ENCODE measurements at places on chromosomes 1 and 21. TPM values are rescaled to one million over a fixed set of nuclear protein-coding genes. Genes with fewer than 3 reads are reported as not detected.

GRCh38 chr21:45356653-45357435 lies 48.1 kb upstream of the COL18A1 start:
- DNase-seq = no peak

DNA sequence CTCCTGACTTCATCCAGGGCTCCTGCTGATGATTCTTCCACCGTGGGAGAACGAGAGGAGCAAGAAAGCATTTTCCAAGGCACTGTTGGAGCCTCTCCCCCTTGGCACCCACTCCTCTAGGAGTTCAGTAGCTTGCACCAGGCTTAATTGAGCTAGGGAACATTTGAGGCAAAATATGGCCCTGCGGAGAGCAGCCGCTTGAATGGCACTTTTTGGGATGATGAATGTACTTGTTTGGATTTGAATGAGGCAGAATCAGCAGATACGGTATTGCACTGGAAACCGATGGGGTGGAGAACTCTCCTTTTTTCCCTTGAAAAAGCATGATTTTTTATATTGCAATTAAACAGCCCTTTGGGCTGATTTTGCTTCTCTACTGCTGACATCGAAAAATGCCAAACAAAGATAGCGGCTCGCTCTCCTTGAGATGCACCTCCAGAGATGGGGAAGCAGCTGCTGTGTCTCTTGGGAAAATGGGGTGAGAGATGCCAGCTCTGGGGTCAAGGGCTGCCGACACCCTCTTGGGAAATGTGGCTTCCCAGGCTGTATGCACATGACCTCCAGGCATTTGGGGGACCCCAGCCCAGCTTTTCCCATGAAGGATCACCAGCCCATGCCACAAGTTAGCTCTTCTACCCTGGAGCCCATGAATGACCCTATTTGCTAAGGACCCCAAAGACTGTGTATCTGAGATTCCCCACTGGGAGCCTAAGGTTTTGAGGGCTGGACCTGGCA lies 55.4 kb upstream of the LRP8 start:
- DNase-seq = no peak

- DNase-seq = no peak
These were observed 117.2 kb downstream of the HHAT start for GRCh38 chr1:210445931-210446330.

Gene ANKRD45
- 0.29 TPM for total RNA-seq

- no peak for DNase-seq
These were observed 70.2 kb upstream of the S1PR1 start for GRCh38 chr1:101166583-101167120.

DNA sequence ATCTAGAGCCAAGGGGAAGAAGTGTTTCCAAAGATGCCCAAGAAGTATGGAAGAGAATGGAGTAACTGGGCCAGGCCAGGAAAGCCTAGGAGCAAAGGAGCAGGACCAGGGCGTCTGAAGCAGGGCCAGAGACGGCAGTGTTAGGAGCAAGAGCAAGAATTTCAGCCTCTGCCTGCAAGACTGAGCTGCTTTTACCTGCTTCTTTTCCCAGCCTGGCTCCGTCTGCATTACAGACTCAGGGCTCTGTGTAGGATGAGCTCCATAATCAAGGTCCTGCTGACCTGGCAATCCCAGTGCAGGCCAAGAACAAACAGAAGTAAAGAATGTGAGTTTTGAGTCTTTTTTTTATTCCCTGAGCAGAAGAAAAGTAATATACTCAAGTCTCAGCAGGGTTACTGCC lies 10.1 kb downstream of the FMO1 start:
- no peak for DNase-seq

GRCh38 chr1:224691148-224691925 lies 75.2 kb downstream of the CNIH3 start:
- DNase-seq = no peak

Gene S100A16
- 107 TPM for total RNA-seq

Gene AXDND1
- not detected for total RNA-seq

Gene SEC16B
- total RNA-seq = 2.9 TPM

DNA sequence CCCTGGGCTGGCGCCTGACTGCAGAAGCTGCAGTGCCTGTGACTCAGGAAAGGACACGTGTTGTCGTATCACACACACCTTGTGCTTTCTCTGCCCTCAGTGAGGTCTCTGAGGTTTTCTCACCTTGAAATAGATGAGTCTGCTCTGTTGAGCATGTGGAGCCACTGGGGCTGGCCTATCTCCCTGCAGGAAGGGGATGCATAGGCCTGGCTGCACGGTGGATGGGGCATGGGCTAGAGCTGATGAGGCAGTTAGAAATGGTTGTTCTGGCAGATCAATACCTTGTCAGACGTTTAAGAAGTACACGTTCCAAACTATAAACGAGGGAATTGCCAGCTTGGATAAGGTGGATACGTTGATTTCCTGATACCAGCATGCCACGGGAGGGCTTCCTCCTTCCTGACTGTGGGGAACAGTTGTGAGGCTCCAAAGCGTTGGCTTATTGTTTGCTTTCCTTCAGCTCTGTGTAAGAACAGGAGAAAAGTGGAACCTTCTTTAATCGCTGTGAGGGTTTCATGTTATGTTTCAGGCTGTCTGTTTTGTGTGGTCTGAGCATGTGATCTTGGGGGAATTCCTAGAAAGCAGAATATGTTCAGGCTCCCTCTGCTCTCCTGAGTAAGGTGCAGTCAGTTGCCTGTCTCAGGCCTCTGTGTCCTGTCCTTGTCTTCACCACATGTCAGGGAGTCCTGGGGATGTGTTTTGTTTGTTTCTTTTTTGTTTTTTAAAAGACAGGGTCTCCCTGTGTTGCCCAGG lies 44.8 kb downstream of the PCNT start:
- DNase-seq = no peak

Gene ZNF648
- total RNA-seq = not detected

Gene CLCNKB
- total RNA-seq = 0.35 TPM

Gene AMY1C
- total RNA-seq = not detected

Gene ATP5PO
- 171 TPM for total RNA-seq

GRCh38 chr1:63982201-63982600 lies 208.4 kb downstream of the ROR1 start:
- DNase-seq = no peak

Gene PCAT6
- 1.2 TPM for total RNA-seq

DNA sequence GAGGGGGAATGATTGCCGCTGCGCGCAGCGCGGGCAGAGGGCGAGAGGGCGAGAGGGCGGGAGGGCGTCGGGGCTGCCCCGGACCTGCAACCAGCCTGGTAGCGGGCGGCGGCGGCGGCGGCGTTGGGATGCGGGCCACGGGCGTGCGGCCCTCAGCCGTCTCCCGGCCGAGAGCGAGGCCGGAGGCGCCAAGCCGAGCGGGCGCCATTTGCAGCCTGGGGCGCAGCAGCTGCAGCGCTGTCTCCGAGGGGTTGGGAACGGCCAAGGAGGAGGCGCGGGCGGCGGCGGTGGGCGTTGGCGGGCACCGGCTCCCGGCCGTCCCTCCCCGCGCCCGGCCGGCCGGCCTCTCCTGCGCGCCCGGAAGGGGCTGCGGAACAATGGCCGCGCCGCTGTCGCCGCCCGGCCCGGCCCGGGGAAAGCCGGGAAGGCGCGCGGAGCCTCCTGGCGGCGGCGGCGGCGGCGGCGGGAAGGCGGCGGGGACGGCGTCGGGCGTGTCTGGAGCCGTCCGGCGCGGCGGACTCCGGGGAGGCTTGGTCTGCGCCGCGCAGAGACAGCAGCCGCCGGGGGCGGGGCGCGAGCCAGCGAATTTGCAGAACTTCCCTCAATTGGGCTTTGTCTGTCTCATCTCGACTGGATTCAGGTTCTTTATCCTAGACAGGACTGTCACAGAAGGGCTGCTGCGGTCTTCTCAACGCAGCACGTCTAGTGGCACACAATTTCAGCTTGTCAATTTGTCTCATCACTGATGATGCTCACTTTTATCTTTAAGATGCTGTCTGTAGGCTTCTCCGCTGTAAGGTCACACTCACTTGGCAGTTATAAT lies 35.7 kb downstream of the ZBTB8B start:
- DNase-seq = no peak

Gene CSF1
- total RNA-seq = 228 TPM

DNA sequence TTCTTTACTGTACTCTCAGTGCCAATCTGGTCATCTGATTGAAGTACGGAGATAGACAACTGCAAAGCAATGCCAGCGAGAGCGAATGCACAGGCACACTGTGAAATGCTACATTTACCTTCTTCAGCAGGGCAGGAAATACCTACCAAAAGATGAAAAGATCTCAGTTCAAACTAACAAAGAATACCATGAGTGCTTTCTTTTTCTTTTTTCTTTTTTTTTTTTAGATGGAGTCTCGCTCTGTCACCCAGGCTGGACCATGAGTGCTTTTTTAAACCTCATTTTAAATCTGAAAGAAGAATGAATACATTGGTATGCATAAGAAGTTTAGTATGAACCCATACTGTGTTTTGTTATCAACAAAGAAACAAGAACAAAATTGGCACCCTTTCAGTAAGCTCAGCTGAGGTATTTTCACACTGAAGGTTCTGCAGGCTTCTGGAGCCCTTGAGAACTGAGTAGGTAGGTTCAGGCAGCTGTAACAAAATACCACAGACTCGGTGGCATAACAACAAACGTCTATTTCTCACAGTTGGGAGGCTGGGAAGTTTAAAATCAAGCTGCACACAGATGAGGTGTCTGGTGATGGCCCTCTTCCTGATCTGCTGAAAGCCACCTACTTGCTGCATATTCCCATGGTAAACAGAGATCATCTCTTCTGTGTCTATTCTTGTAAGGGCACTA lies 1.7 kb upstream of the CHI3L2 start:
- DNase-seq = no peak

- no peak for DNase-seq
These were observed 70.9 kb upstream of the EDEM3 start for GRCh38 chr1:184825571-184825970.

Gene SPRR1A
- total RNA-seq = not detected

GRCh38 chr1:2640626-2641025 lies 7.8 kb upstream of the MMEL1 start:
- DNase-seq = no peak

Gene CR1L
- 0.71 TPM for total RNA-seq

- no peak for DNase-seq
These were observed 258.9 kb upstream of the SGIP1 start for GRCh38 chr1:66275083-66275482.

- DNase-seq = no peak
These were observed 1.0 kb downstream of the EGLN1 start for GRCh38 chr1:231420959-231421545.

- DNase-seq = no peak
These were observed 470 bp upstream of the NAXE start for GRCh38 chr1:156591181-156591431.

DNA sequence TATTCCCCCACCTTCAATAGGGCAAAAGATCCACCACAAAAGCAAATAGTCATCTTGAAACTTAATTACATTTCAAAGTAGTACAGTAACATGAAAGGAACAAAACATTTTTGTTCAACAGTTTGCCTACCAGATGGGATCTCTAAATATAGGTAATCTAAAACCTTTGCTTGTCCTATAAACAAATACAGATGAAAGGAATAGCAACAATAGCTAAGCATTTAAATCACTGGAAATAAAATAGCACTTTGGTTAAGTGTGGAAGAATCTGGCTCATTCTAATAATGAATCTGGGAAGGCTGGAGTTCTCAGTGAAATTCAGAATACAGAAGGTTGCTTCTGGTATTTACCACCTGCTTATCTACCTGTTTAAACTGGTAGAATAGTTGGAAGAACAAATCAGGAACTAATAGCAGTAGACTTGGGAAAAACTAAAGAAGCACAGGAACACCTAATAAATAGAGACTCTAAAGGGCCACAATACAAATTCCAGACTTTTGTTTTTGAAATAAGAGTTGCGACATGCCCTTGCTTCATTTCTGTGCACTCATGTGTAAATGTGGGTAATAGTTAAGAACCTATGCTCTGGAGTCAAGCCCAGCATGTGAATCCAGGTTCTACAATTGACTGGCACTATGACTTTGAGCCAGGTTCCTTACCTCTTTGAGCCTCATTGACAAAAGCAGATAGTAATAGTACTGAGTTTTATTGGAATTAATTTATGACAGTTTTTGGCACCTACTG lies 2.3 kb upstream of the LYPLAL1 start:
- no peak for DNase-seq

DNA sequence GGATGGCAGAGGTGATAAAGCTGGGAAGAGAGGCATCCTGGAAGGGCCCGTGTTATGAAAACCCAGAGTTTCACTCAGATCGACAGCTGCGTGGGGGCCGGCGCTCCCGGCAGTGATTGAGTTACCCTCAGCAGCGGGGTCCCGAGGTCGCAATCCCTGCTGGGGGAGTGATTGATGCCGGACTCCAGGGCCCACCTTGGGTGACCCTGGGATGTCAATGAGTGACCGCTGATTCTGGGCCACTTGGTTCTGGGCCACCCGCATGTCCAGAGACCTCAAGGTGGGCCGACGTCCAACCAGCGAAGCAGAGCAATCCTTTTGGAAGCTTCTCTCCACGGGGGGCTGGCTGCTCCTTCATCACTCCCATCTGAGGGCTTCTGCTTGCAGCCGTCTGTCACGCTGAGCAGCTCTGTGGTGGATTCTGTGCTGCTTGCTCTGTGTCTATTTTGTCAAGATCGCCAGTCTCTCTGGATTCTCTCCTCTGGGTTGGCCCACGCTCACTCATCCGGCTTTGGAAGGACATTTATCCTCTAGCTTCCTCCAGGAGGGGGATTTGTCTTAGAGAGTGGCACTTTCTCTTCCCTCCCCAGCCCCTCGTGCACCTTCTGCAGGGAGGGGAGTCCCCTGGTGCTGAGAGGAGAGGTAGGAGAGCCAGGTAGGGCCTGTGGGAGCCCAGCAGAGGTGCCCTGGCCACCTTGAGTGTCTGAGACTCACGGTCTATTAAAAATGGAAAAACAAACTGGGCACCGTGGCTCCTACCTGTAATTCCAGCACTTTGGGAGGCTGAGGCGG lies 110.9 kb upstream of the C1orf174 start:
- peak; percentile 62 for DNase-seq

DNA sequence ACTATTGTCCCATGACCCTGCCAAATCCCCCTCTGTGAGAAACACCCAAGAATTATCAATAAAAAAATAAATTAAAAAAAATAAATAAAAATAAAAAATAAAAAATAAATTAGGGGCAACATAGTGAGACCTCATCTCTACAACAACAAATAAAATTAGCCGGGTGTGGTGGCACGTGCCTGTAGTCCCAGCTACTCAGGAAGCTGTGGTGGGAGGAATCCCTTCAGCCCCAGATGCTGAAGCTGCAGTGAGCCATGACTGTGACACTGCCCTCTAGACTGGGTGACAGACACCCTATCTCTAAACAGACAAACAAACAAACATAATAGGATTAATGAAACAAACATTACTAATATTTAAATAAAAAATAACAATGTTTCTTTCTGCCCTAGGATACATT lies 34.3 kb downstream of the MRPL37 start:
- no peak for DNase-seq

Gene USP24
- total RNA-seq = 59.8 TPM

GRCh38 chr1:229047161-229047839 lies 223.6 kb upstream of the RAB4A start:
- DNase-seq = no peak

DNA sequence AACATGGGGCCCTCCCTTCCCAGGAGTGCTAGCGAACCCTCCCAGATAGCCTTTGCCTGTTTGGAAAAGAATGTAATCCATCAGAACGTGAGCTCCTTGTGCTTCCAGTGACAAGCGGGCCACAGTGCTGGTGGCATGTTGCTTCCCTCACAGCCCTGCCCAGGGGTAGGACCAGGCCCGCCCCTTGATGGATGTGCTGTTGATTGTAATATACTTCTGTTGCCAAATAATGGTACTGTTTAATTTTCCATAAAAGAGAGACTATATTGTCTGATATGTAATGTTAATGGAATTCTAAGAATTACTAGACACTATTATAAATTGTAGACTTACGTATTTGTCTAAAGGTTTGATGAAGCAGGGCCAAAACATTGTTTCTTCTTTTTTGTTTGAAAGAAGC lies 16.4 kb downstream of the ATP5PO start:
- DNase-seq = no peak

Gene LMX1A
- 0.32 TPM for total RNA-seq
